Left cardiac atrium (tissue), 4 donors: ENCODE measurements at places on chromosomes 13 and 19. TPM values are rescaled to one million over a fixed set of nuclear protein-coding genes. Genes with fewer than 3 reads are reported as not detected.
A peak's percentile ranks its signal among the peaks of the same experiment; 100 is the strongest.

DNA sequence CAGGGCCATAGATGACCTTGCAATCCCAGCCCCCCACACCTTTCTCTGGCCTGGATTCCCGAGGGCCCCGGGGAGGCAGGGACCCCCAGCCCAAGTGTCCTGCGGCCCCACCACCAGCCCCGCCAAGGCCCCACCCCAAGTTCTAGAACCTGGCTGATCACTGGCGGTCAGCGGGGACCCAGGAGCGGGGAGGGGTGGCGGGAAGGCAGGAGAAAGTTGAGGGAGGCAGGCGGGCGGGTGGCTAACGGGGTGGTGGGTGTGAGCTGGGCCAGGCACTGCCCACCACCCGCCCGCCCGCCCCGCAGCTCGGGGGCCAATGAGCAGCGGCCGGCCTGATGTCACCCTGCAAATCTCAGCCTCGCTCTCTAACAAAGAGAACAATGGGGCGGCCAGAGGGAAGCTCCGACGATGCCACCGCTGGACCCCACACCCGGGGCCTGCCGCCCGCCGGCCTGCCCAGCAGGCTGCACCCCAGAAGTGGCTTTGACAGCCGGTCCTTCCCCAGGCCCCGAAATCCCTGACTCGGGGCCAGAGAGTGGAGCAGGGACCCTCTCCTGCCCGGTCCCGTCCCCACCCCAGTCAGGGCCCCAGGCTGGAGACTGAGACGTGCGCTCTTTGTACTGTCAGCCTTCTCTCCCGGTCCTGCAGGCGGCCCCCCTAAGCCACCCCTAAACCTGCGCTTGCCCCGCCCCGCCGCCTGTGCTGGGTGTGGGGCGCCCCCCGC is 1.6 kb downstream of the MEX3D start:
- DNase-seq: peak; percentile 74

DNA sequence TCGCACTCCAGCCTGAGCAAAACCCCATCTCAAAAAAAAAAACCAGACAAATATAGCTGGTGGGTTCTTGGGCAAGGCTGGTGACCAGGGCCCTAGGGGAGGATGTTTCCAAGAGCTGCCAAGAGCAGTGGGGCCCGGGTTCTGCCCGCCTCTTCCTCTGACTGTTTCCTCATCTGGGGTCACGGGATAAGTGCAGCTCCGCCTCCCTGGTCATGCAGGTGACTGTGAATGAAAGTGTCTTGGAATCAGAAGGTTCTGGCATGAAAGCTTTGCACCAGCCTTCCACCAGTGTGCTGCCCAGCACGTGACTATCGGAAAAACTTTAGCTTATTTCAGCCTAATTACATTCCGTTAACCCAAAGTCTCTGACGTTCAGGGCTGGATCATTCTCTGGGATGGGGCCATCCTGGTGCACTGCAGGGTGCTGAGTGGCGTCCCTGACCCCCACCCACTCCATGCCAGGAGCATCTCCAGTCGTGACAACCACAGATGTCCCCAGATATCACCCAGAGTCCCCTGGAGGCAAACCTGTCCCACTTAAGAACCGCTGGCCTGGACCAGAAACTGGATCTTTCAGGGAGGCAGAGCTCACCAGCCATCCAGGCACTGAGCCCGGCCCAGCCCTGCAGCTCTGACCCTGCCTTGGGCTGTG is 85.6 kb downstream of the GNG7 start:
- DNase-seq: peak; percentile 56

DNA sequence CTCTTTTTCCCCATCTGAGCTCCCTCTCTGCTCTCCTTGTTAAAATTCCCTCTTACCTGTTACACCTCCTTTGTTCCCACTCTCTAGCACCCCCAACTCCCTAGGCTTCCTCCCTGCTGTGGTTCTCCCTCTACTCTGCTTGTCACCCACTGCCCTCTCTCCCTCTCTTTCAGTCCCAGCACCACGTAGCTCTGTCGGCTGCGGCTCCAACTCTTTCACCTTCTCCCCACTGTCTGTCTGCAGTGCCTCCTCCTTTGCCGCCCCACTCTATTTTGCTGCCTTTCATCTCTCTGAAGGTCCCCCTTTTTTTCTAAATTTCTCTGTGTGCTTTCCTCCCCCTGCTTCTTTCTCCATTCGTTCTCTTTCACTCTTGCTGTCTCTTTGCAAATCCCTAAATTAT is 1.1 kb downstream of the ZNF836 start:
- DNase-seq: no peak

DNA sequence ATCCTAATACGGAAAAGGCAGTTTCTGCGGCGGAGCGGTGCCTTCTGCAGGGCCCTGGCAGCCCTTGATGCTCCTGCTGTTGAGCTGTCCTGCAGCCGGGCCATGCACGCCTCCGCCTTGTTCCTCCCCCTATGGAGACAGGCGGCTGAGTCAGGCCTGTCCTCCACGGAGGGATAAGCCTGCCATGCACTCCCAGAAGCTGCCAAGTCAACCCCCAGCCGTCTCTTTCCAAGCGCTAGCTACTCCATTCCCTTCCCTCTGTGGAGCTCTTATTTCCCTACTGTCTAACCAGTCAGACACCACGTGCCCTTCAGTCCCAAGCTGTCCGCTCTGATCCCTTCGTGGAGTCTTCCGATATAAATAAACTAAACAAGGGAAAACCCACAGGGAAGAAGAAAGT is 197.0 kb downstream of the COL4A1 start:
- DNase-seq: peak; percentile 85

DNA sequence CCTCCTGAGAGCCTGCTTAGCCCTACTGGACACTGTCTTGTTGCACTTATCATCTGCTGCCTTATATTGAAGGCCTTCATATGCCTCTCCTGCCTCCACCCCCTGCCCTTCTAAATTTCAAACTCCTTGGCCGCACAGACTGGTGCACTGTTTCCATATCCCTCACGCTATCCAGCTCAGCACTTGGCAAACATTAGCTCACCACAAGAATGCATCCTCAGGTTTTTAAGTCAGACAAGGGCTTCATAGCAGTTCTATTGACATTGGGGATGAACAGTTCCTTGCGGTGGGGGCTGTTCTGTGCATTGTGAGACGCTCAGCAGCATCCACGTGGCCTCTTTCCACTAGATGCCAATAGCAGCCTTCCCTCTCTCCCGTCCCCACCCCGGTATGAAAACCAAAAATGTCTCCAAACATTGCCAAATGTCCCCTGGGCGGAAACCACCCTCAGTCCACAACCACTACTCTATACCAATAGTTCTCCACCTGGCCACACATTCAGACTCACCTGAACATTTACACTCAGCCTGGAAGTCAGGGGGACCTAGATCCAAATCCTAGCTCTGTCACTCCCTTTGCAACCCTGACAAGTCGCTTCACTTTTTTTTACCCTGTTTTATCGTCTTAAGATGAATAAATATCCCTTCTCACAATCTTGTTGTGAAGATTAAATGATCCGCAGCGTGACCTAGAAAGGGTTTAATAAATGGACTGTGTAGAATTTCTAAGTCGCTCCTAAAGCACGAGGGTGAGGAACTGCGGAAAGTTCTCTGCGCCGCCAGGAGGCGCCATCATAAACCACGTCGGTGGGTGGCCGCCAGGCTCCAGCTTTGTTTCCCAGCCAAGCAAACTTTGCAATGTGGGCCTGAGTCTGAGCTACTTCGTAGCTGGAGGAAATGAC is 3.6 kb upstream of the CEACAM3 start:
- DNase-seq: peak; percentile 48

- DNase-seq: peak; percentile 68
These were observed 2.2 kb upstream of the AMH start for GRCh38 chr19:2246801-2247361.

DNA sequence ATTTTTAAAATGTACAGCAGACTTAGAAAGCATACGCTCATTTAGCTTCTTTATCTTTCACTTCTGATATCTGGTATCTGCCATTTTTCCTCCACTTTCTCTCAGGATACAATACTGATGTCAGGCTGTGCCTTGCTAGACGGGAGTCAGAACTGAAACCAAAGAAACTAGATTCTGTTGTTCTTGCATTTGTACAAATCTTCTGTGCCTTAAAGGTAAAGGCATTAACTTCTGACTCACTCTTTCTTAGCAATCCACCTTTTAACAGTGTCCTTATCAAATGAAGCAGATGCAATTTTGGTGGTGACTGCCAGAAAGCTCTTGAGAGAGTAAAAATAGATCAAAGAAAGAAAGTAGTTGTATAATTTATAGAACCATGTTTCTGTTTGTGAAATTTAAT is 370.4 kb downstream of the PCDH20 start:
- DNase-seq: no peak

DNA sequence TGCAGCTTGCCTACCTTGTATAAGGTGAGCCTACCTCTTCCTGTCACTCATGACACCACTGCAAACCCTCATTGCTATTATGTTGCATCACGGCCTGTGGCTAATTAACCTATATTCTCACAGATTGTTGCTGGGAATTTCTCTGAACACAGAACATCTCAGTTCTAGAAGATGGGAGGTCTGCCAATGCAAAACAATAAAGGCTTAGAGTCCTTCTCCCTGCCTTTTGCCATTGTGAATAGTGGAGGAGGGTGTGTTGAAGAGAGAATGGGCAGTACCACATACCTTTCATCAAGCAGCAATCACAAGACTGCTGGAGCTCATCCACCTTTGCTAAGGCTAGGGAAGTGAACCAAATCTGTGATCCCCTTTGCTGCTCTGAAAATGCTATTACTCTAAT is 34.4 kb downstream of the WDFY2 start:
- DNase-seq: no peak

GRCh38 chr13:20353973-20354372 is 121.9 kb upstream of the GJB6 start:
- DNase-seq: no peak

DNA sequence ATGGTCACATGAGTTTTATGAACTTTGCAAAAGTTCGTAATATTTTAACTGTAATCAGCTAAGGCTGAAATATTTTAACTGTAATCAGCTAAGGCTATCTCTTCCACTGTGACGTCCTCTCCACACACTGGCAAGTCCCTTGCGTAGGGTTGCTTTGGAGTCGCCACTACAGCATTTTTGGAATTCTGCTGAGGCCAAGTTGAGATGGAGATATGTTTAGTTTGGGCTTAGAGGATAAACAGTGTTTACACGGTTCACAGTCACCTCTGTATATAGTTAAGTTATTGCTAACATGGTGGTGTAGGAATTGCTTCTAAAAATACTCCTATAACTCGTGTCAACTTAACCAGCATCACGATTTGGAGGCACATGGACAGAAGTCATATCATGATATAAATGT is 143.6 kb upstream of the SERP2 start:
- DNase-seq: no peak

- no peak for DNase-seq
These were observed 711.4 kb downstream of the DIAPH3 start for GRCh38 chr13:59452189-59452890.

GRCh38 chr19:47471733-47472457 is at the start of gene SLC8A2:
SLC8A2 (minus strand) TSS chr19:47471893; CDS start chr19:47466403, 5,490 bp downstream.
- peak; percentile 67 for DNase-seq

DNA sequence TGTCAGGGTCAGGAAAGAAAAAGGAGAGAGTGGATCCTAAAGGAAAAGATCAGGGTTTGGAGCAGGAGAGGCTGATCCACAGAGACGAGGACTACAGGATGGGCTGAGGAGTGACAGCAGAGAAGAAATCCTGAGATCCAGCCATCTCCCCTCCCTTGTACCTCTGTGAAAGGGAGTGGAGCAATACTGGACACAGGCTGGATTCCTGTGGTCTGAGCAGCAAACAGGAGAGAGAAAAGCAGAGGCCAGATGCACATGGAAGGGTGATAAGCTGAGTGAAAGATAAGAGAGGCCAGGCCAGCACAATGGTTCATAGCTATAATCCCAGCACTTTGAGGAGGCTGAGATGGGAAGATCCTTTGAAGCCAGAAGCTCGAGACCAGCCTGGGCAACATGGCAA is 472.1 kb upstream of the TSHZ3 start:
- DNase-seq: no peak

DNA sequence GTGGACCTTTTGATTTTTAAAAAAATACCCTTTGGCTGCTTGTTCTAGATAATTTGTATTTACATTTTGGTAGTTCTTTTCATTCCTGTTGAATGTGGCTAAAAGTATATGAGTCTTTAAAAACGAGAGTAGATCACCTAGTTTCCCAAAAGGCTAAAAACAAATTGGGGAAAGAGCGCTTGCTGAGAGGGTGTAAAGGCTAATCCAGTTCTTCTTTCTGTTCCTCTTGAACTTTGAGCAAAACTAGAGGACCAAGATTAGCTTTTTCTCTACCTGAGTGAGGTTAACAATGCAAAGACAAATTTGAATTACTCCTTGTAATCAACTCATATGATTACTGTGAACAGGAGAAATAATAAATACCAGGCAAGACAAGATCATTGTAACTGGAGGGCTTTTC is 2513.2 kb downstream of the PCDH9 start:
- DNase-seq: no peak

DNA sequence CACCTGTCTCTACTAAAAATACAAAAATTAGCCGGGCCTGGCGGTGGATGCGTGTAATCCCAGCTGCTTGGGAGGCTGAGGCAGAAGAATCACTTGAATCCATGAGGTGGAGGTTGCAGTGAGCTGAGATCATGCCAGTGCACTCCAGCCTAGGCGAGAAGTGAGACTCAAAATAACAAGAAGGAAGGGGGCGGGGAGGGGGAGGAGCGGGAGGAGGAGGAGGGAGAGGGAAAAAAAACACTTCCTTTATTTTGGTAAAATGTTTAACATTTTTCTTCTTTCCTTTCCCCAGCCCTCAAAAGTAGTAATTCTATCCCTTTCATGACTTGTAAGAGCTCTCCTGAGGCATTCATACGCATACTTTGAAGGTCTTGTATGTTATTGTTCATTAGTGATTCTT is 44.3 kb downstream of the SPRY2 start:
- no peak for DNase-seq

SYT3 gene
- 0.24 TPM for total RNA-seq

TMEM205 gene
- 96.6 TPM for total RNA-seq

ANKLE1 gene
- 0.37 TPM for total RNA-seq

MIA gene
- 1.8 TPM for total RNA-seq

PCP2 gene
- not detected for total RNA-seq

C19orf38 gene
- 1.2 TPM for total RNA-seq

KLHL1 gene
- total RNA-seq: not detected

ANKRD24 gene
- total RNA-seq: 1.2 TPM
